ENCODE measurements at places on chromosomes 5 and 9.

GRCh38 chr9:95100071-95100627 lies 217.4 kb downstream of the FANCC start:
- DNase-seq = no peak

DNA sequence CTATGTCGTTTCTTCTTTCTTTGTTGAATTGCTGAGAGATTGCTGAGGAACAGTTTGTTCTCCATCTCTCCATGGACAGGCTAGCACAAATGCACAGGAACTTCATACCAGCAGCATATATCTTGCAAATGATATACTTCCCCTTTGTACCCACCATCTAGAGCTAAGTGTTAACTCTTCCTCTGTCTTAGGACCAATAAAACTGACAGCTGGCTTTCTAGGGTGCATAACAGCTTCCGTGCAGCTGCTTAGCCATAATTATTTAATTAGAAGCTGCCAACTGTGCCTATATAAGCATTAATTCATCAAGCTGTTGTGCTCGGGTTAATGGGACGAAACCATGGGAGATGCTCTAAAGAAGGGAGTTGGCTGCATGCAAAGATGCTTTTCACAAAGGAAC lies 38.7 kb downstream of the KCTD16 start:
- no peak for DNase-seq

DNA sequence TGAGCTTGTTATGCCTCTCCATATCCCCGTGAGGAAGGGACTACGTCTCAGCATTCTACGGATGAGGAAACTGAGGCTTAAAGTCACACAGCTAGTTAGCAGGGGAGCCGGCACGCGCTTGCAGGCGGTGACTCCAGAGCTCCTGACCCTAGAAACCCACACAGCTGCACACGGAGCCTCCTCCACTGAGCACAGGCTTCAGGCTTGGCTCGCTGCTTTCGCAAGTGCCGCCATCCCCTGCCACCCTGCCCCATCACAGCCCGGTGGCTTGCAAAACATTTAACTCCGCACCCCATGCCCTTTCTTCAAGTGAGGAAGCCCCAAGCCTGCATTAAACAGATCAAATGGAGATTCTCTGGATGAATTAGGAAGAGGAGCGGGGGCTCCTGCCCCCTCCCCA lies 138.3 kb downstream of the HSD17B3 start:
- DNase-seq = no peak

DNA sequence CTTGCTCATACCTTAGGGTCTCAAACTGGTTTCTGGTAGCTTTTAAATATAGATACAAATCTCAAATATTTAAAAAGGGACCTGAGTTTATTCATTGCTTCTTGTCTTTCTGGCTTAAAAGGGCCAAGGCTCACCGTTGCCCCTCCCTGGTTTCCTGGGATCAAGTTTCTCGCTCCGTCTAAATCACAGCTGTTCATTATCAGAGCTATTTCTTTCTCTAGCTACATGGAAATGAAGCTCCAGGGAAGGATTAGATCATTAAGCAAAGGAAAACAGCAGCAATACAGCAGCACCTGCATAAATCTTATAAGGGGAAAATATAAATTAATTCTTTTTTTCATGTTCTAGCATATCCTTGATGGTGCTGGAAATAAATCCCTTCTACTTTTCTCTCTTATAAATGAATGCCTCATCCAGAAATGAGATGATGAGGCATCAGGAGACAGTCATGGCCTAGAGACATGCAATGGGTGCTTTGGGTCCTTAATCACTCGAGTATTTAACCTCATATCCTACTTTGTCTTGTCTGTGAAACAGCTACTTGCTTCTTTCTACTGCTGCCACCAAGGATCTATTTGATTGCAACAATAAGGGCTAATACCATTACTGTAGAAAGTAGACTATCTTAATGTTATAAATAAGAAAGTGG lies 320.1 kb downstream of the TRPM3 start:
- no peak for DNase-seq

GRCh38 chr9:33731142-33731541 lies 64.2 kb upstream of the PRSS3 start:
- no peak for DNase-seq
